Activated CD4-positive, alpha-beta memory T cell treated with anti-CD3 and anti-CD28 coated beads for 36 hours (primary cell): ENCODE measurements at places on chromosomes 11 and 22. TPM values are rescaled to one million over a fixed set of nuclear protein-coding genes. Genes with fewer than 3 reads are reported as not detected.
A peak's percentile ranks its signal among the peaks of the same experiment; 100 is the strongest.

- DNase-seq: no peak
Measured at GRCh38 chr11:31479066-31479465, 30.4 kb downstream of the IMMP1L start.

DNA sequence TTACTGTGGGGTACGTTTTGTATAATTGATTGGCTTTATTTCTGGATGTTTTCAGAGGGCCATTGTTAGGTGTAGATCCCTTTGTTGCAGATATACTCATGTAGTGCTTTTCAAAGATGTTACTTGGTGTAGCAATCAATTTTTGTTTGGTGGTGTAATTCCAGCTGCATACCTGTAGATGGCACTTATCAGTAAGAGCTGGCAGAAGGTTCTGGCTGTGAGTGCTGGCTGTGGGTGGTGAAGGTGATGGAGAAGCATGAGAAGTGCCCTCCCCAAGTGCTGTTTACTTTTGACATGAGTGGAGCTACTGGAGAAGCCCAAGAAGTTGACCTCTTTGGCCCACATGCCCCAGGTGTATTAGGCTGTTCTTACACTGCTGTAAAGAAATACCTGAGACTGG lies 1074.9 kb downstream of the FAM181B start:
- peak; percentile 11 for DNase-seq

- no peak for DNase-seq
Measured at GRCh38 chr22:33811686-33812085, 108.6 kb downstream of the LARGE1 start.

DNA sequence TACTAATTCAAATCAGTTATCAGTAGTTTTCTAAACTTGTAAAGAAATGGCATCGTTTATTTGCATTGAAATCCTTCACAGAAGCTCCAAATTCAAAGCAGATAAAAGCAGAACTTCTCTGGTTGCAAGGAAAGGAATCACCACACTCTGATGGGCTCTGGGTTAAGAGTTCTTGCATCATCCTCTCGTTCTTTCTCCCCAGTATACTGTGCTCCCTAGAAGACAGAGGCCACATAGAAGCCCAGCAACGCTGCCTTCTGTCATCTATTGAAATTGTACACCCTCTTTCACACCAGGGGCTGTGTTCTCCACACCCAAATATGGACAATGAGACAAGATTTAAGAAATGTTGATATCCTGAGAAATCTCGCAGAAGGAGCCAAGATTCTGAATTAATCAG lies 29.3 kb downstream of the FAT3 start:
- DNase-seq: no peak

The TMPRSS4 gene
- total RNA-seq: not detected

The IL10RA gene
- 117 TPM for total RNA-seq
